ENCODE measurements at places on chromosomes 3 and 15.

DNA sequence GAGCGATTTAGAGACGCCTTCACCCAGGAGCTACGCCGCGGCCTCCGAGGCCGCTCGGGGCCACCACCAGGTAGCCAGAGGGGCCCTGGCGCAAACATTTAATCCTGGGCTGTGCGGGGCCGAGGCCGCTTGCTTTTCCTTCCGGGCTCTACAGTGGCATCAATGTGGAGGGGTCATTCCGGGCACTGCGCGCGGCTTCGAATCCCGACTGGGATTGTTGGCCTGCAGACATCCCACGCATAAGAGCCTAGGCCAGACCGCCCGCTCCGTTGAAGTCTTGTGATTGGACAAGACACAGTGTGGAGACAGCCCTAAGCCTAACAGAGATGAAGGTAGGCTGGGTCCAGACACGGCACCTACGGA, 568 bp upstream of the NCBP2 start:
- DNase-seq = no peak

DNA sequence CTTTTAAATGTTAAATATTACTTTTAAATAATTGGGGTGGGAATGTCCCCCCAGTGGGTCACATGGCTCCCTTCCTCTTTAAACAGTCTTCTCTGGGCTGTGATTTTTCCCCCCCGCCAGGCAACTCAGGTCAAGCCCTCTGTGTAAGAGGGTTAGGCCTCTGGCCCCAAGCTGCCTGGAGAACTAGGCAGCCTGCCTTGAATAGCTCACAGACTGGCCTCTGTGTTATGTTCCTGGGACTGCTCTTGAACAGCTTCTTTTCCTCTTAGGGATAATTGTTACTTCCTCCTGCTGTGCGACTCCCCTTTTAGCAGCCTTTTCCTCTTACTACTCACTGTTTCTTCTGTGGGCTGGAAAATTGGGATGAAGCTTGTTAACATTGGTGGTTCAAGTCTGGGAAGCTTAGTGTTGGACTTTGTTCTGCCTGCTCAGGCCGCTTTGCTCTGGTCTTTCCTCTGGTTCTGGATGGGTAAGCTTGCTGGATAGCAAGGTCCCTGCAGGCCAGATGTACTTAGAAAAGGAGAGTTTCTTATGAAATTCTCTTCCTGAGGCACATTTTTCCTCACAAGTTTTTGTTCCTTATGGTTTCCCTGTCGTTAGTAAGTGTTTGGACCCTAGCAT, 2.2 kb downstream of the TEX264 start:
- no peak for DNase-seq

DNA sequence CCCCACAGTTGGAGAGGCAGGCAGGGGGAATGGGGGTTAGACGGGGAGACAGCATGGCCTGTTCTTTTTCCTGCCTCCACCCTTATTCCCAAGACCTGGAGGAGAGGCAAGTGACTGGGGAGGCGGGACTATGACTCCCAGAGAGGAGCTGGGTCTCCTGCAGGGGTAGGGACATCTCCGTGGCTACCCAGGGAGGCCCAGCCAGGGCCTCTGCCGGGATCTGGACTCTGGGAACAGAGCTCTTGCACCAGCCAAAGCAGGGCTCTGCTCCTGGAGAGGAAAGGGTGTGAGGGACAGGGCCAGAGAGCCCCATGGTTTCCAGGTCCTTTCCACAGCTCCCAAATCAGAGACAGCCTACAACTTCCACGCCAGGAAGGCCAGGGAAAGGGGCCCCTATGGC, 22.8 kb downstream of the CFAP100 start:
- no peak for DNase-seq

GRCh38 chr3:38985581-38985980, 66.2 kb downstream of the SCN11A start:
- no peak for DNase-seq

DNA sequence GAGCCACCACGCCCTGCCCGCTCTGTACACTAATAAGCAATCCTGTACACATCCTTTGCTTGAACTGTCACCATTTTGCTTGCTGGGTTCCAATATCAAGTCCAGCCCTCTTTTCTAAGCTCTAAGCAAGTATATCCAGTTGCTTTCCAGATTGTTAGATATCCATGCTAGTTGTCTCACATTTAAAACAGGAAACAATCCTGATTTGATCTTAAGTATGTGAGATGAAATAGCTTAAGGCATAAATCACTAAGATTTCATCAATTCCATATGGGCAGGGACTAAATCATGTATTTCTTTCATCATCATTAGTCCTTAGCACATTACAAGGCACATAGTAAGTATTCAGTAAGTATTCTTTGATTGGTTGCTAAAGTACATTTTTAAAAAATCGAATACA, 16.2 kb downstream of the ATP11B start:
- DNase-seq = no peak

- no peak for DNase-seq
These were observed 50.9 kb upstream of the MRPL3 start for GRCh38 chr3:131553495-131554247.

GRCh38 chr3:156033428-156033827, 87.0 kb upstream of the KCNAB1 start:
- DNase-seq = no peak

GRCh38 chr3:116614795-116615362, 94.7 kb upstream of the TUSC7 start:
- no peak for DNase-seq

- no peak for DNase-seq
These were observed 17.7 kb upstream of the CLSTN2 start for GRCh38 chr3:139917226-139917785.

- no peak for DNase-seq
These were observed 21.7 kb downstream of the PLA2G4F start for GRCh38 chr15:42134617-42135245.

- no peak for DNase-seq
These were observed 30.5 kb downstream of the ALS2CL start for GRCh38 chr3:46662771-46663551.

DNA sequence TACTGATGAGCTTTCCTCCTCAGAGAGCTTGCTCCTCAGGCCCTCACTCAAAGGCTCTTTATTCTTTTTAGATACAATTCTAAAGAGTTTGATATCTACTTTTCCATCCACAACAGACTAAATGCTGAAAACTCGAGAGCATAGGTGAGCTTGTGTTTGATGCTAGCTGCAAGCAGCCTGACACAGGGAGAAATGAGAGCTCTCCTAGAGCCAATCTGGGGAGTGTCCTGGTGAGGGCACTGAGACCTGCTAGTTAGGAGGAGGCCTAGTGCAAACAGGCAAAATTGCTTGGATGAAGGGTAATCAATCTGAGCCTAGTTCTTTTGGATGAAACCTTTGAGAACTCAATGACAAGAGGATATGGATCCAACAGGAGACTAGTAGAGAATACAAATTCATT, 300.8 kb downstream of the ZBTB20 start:
- no peak for DNase-seq

DNA sequence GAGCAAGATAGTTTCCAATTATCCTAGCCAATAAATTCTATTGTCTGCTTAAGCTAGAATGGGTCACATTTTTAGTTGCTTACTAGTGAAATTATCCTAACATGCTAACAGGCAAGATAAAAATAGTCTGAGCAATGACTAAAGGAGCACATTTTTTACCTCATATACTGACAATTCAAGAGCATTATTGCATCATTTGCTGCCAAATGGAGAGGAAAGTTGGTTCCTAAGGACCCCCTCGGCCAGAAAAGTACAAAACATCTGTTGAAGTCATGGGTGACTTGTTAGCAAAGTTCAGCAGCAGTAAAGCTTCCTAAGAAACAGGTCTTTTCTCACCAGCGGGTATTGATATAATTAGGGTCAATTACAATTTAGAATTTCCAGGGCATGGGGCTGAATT, 1001.0 kb downstream of the FHIT start:
- no peak for DNase-seq

DNA sequence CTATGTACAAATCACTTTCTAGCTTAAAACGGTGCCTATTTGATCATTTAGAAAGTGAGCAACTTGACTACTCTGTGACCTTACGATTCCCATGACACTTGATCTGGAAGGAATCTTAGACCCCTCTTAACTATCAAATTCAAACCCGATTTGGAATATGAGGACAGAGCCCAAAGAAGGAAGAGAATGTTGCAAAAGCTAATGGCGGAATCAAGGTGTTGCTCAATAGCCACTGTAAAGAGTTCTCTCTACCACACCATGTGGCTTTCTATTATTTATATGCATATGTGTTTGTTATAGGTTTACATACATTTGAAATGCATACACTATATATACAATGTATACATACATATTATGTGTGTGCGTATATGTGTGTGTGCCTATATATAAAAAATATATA, 39.9 kb downstream of the PYDC2 start:
- no peak for DNase-seq

- no peak for DNase-seq
These were observed 8.4 kb downstream of the TMEM40 start for GRCh38 chr3:12750658-12751071.

- DNase-seq = no peak
These were observed 289.5 kb downstream of the GABRG3 start for GRCh38 chr15:27260523-27260922.

- DNase-seq = no peak
These were observed 53.7 kb downstream of the RGMA start for GRCh38 chr15:93035092-93035915.
